Inflammatory macrophage treated with lipopolysaccharide for 4 hours (primary cell): ENCODE measurements at places on chromosomes 1 and 21.

DNA sequence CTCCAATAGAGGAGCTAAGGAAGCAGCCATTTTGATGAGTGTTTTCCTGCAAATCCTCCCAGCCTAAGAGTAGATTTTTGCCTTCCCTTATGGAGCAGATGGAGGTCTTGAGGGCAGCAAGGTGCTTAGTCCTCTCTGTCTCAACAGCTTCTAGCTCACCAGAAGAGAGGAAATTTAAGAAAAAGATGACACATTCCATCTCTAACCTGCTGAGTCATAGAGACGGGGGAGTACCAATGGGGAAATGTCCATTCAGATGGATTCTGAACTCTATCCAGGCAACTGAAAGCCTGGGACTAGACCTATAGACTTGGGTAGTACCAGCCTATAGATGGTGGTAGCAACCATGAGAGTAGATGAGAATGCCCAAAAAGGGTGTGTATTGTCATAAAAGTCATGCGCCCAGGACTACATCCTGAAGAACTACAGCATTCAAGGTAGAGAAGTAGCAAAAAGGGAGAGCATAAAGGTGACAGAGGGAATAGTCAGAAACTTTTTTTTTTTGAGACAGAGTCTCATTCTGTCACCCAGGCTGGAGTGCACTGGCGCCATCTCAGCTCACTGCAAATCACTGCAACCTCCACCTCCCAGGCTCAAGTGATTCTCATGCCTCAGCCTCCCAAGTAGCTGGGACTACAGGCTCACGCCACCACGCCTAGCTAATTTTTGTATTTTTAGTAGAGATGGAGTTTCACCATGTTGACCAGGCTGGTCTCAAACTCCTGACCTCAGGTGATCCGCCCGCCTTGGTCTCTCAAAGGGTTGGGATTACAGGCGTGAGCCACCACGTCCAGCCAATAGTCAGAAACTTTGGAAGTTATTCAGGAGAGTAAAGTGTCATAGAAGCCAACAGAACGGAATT, 10.7 kb upstream of the ELOA start:
- peak; percentile 63 for DNase-seq

GRCh38 chr1:59081795-59082194, 215.1 kb upstream of the FGGY start:
- DNase-seq, result no peak

DNA sequence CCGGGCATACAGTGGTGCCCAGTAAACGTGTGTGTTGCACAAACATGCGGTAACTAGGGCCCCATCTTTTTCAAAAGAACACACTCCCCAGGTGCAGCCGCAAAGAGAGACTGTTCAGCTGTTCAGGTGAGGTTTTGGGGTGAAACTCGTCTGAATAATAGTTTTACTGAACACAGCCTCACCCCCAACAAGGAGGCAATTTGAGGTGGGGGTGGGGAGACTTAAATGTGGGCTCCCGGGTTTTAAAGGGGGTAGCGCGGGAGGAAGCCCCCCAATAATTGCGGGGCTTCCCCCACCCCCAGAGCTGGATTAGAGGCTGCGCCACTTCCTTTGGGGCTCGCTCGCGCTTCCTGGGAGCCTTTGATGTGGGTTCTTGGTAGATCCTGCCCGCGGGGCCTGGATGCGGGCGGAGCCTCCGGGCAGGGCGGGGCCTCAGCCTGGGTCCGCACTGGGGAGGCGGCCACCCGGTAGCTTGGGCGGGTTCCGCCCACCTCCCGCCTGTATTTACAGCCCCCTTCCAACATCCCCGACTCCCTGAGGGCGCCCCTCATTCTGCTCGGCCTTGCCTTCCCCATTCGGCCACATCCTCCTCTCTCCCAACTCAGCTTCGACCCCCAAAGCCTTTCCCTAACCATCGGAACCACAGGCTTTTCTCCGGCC, 6.4 kb upstream of the EPHA2 start:
- no peak for DNase-seq

DNA sequence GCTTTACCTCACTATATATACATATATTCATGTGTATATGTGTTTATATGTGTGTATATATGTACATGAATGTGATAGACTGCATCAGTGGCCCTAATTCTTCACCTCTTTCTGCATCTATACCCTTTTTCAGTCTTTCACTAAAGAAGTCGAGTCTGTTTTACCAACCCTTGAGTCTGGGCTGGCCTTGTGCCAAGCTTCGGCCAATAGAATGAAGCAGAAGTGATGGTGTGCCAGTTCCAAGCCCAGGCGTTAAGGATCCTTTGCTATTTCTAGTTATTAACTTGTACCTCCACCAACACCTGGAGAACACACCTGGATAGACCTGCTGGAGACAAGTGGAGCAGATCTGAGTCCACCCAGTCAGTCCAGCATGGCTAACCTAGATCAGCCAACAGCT, 61.6 kb upstream of the PPM1J start:
- DNase-seq, result no peak

DNA sequence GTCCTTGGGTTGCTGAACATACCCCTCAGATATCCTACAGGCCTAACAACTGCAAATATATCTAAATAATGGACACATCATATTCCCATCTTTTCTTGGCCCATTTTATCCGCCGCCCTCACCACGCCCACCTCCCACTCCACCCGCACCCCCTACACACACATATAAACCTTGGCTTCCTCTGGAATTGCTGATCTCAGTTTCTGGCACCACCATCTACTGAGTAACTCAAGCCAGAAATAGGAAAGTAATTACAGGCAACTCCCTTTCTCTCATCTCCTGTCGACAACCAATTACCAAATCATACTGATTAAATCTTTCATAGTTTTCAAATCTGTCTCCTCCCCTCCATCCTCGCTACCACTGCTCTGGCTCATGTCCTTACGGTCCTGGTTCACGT, 4.7 kb downstream of the RGS8 start:
- DNase-seq, result no peak
